Ureter (tissue), 1 donor: ENCODE measurements at places on chromosomes 3 and 15. TPM values are rescaled to one million over a fixed set of nuclear protein-coding genes. Genes with fewer than 3 reads are reported as not detected.

The RPP25 gene
- 7.3 TPM for total RNA-seq

DNA sequence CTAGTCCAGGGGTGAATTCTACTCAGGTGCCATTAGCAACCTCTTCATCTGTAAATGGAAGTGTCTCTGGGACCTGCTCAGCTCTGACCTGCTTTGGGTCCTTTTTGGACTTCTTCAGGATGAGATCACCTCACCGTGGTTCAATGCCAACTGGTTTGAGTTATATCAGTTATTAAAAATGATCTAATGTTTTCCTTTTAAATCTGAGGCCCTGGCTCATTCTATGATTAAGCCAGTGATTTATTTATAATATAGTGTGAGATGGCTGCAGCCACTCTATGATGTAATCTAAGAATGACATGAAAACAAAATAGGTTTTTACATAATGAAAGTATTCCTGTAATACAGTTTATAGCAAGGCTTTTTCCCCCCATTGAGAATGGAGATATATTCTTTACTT lies 79.4 kb downstream of the LPP start:
- DNase-seq = no peak

- DNase-seq = no peak
Observed at GRCh38 chr3:28012830-28013229, 228.6 kb upstream of the CMC1 start.

The TMC3 gene
- total RNA-seq = 1.4 TPM

The TP63 gene
- total RNA-seq = 133 TPM

The NECTIN3 gene
- total RNA-seq = 19.1 TPM

The TPRG1 gene
- 6.2 TPM for total RNA-seq

DNA sequence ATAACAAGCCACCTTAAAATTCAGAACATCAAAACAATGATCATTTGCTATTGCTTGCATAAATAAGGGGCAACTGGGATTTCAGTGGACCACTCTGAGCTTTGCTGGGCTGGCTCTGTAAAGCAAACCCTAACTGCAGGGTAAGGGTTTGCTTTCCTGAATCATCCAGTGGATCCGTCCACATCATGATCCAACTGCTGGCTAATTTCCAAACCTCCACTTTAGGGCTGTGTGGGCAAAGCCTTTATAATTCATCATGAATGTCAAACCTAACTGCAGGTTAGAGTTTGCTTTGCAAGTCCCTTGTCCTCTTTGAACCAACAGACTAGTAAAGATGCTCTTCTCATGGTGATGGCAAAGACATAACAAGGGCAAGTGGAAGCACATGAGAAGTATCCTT lies 76.1 kb downstream of the SYNPR start:
- DNase-seq = no peak

GRCh38 chr15:40436892-40437751 lies 3.6 kb upstream of the BAHD1 start:
- DNase-seq = no peak

- no peak for DNase-seq
Observed at GRCh38 chr15:44657378-44657777, 6.1 kb downstream of the SPG11 start.

DNA sequence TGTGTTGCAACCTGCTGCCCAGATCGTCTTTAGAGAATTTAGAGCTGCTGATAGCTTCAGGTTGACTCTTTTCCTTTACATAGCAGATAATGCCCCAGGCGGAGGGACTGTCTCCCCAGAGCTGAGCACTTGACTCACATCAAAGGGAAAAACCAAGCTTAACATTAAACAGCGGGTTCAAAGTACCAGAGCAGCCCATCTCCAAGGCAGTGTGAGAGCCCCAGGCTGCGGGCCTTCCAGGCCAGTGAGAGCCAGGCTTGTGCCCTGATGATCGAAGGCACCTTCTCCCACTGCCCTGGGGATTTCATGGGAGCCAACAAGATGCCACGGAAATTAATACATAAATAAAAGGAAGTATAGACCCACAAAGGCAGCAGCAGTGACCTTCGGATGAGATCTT lies 275.6 kb downstream of the XXYLT1 start:
- peak; percentile 22 for DNase-seq

DNA sequence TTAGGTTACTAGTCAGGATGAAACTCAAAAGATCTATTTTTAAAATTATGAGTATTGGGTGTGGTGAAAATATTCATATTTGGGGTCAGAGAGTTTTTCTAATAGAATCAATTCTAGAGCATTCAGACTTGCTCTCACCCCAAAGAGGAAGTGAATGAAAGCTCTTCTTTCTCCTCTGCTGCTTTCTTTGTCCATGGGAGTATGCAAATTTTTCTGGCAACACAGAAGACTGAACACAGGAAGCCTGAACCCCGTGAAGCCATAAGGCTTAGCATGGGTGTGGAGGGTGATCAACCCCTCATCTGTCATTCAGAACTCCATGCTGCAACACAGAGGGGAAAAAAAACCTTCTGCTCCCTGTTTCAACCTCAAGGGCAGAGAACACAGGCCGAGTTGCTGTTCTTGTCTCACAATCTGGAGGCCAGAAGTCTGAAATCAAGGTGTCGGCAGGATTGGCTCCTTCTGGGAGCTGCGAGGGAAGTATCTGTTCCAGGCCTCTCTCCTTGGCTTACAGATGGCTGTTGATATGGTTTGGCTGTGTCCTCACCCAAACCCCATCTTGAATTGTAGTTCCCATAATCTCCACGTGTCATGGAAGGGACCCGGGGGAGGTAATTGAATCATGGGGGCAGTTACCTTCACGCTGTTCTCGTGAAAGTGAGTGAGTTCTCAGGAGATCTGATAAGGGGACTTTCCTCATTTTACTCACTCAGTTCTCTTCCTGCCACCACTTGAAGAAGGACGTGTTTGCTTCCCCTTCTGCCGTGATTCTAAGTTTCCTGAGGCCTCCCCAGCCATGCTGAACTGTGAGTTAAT lies 33.7 kb upstream of the CD47 start:
- DNase-seq = no peak

GRCh38 chr15:32834156-32834555 lies 116.4 kb downstream of the GREM1 start:
- no peak for DNase-seq

DNA sequence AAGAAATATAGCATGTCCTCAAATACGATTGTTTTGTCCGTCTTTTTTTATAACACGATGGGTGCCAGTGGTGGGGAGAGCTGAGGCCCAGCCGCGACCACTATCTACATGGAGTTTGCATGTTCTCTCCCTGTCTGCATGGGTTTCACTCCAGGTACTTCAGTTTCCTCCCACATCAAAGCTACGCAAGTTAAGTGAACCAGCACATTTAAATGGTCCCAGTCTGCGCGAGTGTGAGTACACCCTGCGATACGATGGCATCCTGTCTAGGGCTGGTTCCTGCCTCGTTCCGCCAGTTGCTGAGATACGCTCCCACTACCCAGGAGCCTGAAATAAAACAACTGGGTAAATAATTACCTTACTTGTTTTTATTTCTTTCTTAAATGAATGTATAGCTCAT lies 40.6 kb downstream of the ATP13A3 start:
- no peak for DNase-seq

The SYNPR gene
- total RNA-seq = not detected

DNA sequence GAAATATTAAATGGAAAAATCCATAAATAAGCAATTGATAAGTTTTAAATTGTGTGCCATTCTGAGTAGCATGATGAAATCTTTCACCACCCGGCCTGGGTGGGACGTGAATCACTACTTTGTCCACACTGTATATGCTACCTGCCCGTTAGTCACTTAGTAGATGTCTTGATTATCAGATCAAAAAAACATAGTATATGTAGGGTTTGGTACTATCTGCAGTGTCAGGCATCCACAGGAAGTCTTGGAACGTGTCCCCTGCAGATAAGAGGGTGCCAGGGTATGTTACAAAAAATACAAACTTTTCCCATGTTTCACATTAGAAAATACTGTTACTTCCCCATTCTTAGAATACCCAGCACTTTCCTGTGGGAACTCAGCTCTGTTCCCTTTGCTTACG lies 35.2 kb downstream of the FAM81A start:
- no peak for DNase-seq

DNA sequence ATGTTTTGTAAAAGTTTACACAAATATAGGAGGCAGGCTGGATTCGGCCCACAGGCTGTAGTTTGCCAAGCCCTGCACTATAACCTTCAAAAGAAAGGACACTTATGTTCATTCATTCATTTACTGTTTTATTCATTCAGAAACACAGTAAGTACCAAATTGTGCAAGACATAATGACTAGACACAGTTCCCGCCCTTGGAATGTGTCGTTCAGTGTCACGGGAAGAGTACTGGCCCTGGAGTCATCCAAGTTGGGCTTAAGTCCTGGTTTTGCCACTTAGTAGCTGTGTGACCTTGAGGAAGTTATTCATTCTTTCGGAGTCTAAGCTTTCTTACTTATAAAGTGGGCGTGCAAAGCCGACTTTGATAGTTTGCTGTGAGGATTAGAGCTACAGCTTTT lies 22.0 kb downstream of the COLQ start:
- no peak for DNase-seq

GRCh38 chr3:72085036-72085435 lies 300.1 kb upstream of the PROK2 start:
- no peak for DNase-seq

The GOLGA6L7 gene
- not detected for total RNA-seq

DNA sequence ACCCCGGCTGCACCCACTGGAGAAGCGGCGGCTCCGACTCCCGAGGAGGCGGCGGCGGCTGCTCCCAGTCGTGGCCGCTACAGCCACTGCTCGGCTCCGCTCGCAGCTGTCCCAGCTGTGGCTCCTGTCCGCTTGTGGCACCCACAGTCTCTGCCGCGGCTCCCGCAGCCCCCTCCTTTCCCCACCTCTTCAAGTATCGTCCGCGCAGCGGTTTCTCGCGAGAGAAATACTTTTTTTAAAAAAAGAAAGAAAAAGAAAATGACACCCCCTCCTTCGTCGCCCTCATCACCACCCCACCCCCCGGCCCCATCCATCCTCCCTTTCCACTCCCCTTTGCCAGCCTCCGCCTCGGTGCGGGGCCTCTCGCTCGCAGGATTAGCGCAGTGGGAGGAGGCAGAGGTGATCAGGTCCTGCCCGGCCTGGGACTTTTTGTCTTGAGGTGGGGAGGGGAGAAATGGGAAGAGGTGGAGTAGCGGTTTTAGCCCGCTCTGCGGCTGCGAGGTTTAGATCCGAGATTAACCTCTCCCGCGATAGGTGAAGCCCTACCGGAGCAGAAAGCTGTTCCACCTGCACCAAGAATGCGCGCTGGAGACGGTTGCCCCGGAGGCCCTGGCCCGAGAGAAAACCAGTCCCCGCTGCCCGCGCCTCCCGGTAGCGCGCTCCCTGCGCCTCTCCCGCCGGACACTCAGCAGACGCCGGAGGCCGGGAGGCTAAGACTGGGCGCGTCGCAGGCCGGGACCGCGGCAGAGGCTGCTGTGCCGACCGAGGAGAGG lies at the start of gene FBN1:
Gene FBN1, minus strand, starts transcription at position 152 of the 773 bp plus-strand sequence. CDS start 940 bp downstream, outside the sequence.
- peak; percentile 70 for DNase-seq

- DNase-seq = no peak
Observed at GRCh38 chr3:26712211-26713026, 89.8 kb downstream of the LRRC3B start.

The DUOXA2 gene
- 3.9 TPM for total RNA-seq

The TICRR gene
- 0.47 TPM for total RNA-seq

GRCh38 chr3:188660415-188660814 lies 506.5 kb downstream of the LPP start:
- DNase-seq = no peak

The STRIT1 gene
- not detected for total RNA-seq

DNA sequence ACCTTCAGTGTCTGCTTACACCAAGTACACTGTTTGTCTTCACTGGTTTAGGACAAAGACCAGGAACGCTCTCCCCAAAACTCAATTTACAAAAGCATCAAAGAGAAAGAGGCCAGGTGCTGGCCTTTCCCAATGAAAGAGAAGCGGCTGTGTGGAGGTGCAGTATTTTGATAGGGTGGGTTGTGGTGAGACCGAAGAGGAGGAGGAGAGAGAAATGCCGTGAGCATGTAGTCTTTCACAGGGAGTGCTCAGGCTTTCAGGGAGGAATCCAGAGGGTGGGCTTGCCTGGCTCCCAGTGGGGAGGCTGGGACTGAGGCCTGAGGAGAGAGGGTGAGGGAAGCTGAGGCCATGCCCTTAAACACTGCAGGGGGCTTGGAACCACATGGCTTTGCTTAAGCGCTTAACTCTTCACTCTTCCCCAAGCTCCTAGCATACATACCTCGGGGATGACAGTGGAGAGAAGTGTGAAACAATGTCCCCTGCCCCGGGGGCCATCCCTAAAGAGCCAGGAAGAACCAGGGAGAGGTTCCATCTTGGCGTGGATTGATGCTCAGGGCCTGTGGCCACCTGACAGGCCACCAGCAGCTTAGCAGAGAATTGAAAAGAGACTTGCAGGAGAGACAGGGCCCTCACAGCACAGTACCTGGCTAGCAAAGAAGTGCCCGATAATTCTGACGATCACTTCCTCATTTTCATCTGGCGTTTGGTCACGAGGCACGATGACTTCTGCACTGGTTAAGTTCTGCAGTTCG lies 60.5 kb downstream of the SENP2 start:
- DNase-seq = no peak

The ADAMTS9 gene
- total RNA-seq = 153 TPM

The NR2E3 gene
- 0.23 TPM for total RNA-seq

The PLA1A gene
- total RNA-seq = 1.6 TPM
